ENCODE measurements at places on chromosomes 5 and 9.

- no peak for DNase-seq
These were observed 475.3 kb upstream of the RIOK2 start for GRCh38 chr5:97658116-97658900.

DNA sequence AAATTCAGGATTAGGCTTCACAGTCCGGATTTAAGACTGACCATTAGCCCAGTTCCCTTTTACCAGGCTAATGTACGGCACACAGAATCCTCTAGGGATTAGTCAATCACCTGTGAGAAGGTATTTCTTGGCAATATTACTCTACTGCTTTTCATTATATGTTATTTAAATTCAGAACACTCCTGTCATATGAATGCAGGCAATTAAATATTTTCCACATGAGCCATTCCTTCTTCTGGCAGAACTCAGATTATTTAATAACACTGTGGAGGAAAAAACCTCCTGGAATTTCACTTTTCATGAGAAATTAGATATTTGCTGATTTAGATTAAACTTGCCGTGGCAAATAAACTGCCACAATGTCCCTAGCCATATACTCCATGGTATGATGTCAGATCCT lies 1357.5 kb upstream of the C9orf72 start:
- DNase-seq: no peak

DNA sequence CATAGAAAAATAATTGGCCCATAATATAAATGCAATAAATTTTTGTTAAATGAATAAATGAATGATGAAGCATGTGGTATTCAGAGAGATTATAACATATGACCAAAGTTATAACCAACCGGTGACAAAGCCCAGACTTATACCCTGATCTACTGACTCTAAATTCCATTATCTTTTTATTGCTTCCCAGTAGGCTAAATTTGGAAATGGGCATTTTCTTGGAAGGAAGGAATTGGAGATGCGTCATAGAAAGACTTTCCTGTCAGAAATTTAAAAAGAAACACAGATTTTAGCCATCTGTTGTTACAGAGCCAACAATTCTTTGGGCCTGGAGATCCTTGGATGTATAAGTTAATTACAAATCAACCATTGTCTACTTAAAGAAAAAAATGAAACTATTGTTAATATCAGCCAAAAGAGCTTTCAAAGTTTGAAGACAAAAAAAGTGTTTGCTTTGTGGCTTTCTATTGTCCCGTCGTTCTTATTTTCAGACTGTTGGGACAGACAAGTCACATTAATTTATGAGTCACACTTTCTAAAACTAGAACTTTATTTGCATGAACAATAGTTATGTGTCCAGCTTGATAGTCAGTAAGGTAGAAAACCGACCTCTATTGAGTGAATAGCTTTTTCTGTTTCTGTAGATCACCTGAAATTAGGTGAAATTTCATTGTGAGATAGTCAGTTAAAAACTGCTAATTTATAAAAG lies 428.7 kb downstream of the GABRG2 start:
- DNase-seq: no peak

DNA sequence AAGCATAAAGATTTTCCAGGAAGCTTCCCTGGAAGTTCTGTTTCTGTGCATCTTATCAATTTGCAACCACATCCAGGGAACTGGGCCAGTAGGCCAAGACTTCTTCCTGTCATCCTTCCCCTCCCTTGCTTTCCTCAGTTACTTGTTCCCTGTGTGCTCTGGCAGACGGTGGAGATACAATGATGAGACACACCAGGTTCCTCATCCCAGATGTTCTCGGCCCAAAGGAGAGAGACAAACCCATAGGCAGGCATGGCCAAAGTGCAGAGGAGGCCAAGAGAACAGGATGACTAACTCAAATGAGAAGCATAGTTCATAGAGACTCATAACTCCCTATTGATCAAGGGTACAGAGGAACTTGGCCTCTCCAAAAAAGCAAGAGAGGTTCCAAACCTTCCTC lies 652.6 kb downstream of the CCDC171 start:
- DNase-seq: no peak

GRCh38 chr9:2158766-2159430 lies 143.8 kb downstream of the SMARCA2 start:
- DNase-seq: no peak

GRCh38 chr5:115510145-115510645 lies 34.4 kb downstream of the FEM1C start:
- no peak for DNase-seq

DNA sequence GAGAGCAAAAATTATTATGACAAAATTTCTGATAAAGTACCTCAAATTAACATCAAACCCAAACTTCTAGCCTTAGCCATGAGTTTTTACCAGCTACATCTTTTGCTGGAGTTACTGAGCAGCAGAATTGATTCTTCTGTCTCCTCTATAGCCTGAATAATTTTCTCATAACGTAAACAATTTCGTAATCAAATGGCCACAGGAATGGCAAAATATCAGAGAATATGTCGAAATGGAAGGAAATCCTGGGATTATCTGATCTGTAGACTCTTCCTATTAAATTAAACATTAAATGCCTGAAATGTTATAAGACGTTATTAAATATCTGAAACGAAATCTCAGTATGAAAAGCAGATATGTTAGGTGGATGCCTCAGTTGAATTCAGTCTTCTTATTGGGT lies 41.1 kb downstream of the LURAP1L start:
- no peak for DNase-seq
